Right hindlimb (tissue), 1 donor: ENCODE measurements at places on chromosomes 12 and 14.

- peak; percentile 50 for DNase-seq
Observed at GRCh38 chr14:21056520-21057163, 980 bp upstream of the RNASE8 start.

DNA sequence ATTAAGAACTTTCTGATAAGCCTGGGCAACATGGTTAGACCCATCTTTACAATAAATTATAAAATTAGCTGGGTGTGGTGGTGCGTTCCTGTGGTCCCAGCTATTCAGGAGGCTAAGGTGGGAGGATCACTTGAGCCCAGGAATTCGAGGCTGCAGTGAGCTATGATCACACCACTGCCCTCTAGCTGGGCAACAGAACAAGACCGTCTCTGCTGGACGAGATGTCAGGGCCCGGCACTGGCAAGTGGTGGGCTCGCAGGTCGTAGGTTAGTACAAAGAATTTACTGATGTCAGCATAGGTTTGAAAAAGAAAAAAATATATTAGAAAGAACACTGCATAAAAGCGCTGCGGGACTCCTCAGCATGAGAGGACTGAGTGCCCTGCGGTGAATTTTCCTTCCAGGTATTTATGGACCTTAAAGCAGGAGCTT lies 15.7 kb upstream of the VSIG10 start:
- no peak for DNase-seq

- no peak for DNase-seq
Observed at GRCh38 chr14:31196839-31197492, 10.6 kb downstream of the HECTD1 start.

- no peak for DNase-seq
Observed at GRCh38 chr12:49750027-49750995, 9.0 kb downstream of the TMBIM6 start.

DNA sequence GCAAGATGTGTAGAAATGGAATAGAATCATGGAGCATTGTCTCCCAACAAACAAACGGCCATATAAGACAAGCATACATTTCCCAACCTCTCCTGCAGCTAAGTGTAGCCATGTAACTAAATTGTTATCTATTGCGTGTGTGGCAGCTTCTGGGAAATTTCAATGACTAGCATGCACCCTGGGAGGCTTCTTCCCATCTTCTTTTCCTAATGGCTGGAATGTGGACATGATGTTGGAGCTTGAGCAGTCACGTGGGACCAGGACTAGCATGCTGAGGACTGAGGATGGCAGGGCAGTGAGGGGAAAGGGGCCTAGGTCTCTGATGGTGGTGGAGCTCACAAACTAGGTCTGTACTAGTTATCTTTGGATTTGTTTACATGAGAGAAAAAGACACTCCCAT lies 21.7 kb upstream of the CTDSP2 start:
- DNase-seq, result no peak

DNA sequence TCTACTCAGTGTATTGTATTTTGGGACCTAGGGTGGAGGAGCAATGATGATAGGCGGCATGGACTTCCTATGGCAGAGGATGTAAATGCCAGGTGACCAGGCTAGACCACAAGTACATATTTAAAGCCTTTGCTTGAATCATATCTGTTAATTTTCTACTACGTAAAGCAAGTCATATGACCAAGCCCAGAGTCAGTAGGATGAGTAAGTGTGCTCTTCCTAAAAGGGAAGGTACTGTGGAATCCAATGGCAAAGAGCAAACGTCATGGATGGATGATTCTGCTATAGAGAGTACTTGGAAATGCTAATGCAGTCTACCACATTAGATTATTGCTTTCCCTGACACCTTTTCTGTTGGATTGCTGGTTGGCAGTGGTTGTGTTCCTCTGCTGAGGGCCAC lies 16.8 kb downstream of the GPATCH2L start:
- no peak for DNase-seq

DNA sequence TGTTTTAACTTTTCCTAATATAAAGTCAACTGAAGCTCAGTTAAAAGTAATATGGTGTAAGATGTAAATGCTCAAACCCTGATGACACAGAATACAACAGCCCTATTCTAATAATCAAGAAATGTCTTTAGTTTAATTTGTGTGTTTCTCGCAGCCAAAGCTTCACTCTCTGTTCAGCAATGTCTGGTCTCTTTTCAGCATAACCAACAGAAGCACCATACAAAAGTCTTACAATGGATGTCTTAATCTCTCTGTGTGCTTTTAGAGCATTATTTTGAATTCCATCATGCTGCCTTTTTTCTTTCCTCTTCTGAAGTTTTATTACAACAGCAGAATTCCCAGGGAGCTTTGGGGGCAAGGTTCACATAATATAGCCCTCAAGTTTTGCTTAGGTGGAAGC lies 210.2 kb upstream of the NPAS3 start:
- no peak for DNase-seq

DNA sequence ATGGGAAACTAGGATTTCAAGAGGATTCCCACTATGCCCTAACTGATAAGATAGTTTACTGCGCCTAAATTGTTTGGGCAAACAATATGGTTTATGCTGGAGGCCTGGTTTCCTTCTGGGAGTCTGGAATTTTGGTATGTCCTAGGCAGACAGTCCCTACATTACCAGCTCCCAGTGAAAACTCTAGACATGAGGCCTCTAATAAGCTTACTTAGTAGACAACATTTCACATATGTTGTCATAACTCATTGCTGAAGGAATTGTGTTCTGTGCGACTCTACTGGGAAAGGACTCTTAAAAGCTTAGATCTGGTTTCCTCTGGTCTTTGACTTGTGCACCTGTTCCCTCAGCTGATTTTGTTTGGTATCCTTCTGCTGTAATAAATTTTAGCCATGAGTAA lies 18.0 kb upstream of the PRPF39 start:
- DNase-seq, result no peak

DNA sequence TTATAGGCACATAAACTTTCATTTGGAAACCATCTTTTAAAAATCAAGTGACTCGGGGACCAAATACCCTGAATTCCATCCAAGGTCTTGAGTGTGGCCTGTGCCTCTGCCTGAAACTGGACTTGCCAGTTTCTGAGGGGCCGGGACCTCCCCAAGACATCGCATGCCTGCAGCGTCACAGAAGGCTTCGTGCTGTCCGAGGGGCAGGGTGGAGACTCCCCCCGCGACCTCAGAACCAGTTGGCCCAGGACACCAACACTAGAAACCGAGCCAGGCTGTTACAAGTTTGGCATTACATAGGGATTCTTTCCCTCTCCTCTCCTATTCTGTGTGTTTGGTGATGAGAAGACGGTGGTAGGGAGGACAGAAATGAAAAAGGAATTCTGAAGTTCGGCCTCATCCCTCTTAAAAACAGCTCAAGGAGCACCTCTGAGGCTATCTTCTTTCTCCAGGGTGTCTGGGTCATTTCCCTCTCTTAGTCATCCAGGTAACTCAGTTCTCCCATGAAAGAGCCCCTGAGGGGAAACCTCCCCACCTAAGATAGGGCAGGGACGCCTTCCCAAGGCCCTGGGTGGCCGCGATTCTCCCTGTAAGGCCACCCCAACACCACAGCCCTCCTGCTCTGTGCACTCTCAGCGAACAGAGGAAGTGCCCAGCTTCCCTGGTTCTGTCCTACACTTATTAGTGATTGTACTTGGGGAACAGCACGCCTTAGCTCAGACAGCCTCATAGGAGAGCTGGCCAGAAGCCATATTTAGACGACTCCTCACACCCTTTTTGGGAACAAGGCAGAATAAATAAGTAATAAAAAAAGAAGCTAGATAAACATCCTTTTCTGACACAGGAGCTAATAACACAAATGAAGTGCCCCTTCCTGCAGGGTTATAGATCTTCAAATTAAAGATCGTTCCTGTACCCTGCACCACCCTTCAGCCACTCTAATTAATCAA lies 93.8 kb downstream of the BCL11B start:
- no peak for DNase-seq

- DNase-seq, result no peak
Observed at GRCh38 chr12:66713984-66714383, 35.1 kb upstream of the GRIP1 start.

GRCh38 chr12:49339464-49339861 lies 2.5 kb upstream of the C1QL4 start:
- DNase-seq, result no peak

DNA sequence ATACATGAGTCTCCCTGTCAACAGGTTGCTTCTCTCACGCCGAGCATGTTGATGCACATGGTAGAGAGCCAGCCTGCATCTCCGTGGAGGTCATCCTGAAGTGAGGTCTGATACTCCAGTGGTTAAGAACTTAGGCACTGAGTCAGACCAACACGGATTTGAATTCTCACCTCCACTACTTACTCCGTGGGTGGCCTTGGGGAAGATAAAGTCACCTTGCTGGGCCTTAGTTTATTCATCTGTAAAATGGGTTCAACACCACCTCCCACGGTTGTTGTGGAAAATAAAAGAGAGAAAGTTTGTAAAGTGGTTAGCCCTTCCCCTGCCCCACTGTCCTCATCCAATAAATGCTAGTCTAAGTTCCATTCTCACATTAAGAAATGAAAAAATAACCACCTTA lies 408.9 kb downstream of the MED13L start:
- no peak for DNase-seq

DNA sequence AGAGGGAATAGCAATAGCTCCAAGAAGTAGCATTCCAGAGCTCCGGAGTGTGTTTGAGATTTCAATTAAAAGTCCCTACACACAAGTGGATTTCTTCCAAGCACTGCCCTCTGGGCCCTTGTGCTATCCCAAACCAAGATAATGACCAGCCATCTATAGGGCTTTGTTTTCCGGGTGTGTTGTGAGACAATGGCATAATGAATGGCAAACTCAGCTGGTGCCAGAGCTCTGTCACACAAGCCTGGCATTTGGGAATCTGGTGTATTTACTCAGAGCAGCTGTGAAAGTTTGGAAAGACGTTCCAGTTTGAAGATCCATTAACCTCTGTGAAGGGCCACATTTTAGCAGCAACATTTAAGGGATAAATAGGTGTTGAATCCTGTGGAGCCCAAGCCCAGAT lies 61.2 kb upstream of the TMTC2 start:
- no peak for DNase-seq

DNA sequence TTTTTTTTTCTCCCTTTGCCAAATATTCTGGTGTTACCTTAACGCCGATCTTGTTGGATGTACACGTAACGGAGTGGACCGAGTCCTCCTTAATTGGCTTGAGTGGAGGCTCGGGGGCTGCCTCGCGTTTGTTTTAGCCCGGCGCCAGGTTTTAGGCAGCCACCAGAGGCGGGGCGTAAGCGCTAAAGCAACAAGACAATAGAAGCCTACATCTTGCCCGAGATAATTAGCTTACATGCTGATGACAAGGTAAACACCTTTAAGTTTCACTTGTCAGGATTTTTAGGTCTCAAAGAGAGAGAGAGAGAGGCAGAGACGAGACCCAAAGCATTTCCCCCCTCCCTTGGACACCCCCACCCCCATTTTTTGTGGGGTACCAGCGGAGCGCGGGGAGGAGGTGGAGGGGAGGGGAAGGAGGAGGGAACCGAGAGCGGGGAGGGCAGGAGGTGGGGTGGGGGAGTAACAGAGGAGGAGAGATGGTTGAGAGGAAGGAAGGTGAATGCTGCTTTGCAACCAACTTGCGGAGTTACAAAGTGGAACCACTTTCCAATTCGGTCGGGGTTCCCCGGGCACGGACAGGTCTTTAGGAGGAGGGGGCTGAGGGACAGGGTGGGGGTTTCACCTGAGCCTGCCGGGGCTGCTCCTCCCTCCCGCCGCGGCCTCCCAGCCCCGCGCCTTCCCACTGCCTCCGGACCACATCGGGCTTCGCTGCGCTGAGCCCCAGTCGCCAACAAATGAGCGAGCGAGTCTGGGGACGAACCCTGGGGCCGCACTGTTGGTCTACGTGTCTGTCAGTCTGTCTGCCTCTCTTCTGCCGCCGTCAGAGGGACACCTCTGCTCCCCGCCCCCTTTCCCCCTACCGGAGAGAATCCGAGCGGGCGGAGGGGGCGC lies at the start of gene NKX2-1:
TSS of gene NKX2-1 (minus strand) at position 802 of the 891 bp plus-strand sequence. CDS start at position 699, 103 bp downstream.
- no peak for DNase-seq

DNA sequence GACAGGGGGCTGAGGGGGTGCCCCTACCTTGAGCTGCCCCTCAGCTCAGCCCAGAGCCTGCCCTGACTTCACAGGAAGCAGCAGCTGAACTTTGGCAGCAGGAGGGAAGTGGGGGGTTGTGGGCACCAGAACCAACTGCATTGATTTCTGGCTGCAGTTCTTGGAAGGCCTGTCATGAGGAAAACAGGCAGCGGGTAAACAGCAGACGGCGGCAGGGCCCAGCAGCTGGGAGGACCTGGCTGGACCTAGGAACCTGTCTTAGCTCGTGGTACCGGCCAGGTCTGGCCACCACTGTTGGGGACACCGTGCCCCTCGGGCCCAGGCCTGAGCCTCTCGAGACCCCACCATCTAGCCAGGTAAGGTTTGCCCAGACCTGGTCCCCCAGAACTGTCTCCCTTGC lies 154.2 kb upstream of the MYL2 start:
- DNase-seq, result no peak

GRCh38 chr12:31966558-31967205 lies 7.5 kb downstream of the RESF1 start:
- DNase-seq, result no peak

DNA sequence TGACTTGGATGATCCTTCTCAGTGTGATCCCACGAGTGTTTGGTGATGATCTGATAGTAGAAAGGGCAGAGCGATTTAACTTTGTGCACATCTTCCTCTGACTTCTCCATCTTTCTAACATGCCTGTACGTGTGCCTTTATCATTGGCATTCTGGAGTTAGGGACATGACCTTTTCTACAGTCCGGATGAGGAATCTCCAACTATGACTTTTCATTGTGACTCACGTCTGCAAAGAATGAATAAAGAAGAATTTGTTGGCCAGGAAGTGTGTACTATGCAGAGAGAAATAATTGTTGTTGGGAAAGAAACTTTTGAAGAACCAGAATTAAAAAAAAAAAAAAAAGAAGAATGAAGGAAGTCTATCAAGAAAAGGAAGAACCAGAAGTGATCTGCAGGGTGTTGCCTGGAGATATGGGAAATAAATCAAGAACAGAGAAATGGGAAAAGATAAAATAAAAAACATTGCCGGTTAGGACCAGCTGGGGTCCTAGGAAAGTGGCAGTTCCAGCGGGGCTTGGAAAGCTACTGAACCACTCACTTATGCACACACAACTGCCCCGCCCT lies 25.3 kb downstream of the PPFIBP1 start:
- no peak for DNase-seq

DNA sequence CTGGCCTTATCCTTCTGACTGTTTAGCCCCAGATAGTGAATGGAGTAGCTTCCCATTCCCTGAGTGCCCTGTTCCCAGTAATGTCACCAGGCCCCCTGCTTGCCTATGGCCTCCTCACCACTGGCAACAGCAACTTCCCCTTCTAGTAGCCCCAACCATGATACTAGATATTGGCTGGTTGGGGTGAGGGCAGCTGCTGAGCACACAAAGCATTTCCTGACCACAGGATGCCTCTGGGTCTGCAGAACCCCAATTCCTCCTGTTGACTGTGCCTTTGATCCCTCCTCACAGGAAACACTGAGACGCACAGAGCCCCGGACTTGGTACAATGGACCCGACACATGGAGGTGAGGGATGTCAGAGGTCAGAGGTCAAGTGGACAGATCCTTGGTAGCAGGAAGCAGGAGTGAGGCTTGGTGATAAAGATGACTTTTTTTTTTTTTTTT lies 597 bp downstream of the SOAT2 start:
- no peak for DNase-seq

GRCh38 chr12:1510056-1510812 lies 84.1 kb downstream of the FBXL14 start:
- DNase-seq, result peak; percentile 73
